ENCODE measurements at places on chromosomes 16 and 17.

- no peak for DNase-seq
These were observed 55.8 kb downstream of the MYH13 start for GRCh38 chr17:10316801-10317542.

GRCh38 chr17:50204431-50204830 lies 3.0 kb upstream of the COL1A1 start:
- no peak for DNase-seq

DNA sequence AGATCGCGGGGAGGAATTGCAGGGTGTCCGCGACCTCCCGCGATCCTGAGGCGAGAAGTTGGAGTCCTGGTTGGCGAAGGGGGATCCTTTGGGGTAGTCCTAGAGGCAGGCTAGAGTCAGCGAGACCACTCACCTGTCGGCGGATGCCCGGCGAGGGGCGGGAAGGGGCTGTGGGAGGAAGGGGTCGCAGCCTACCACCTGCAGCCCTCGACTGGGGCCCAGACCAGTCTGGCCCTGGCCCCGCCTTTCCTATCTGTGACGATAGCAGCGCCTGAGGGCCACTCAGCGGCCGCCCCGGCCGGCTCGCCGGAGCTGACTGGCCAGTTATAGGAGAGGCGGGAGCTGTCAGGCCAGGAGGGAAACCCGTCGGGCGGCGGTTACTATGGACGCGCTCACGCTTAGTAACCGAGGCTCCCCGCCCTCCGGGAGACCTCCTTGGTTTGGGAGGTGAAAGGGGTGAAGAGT lies at the start of gene TEKT3:
TSS of gene TEKT3 (minus strand) at position 213 of the 465 bp plus-strand sequence. CDS start 10,012 bp downstream, outside the sequence.
- no peak for DNase-seq

- peak; percentile 22 for DNase-seq
These were observed 65.2 kb upstream of the SMIM36 start for GRCh38 chr17:55576237-55576995.

GRCh38 chr17:33438139-33438538 lies 145.0 kb upstream of the ASIC2 start:
- DNase-seq: peak; percentile 37

- no peak for DNase-seq
These were observed 27.0 kb upstream of the CAPNS2 start for GRCh38 chr16:55539488-55539887.

- no peak for DNase-seq
These were observed 187.0 kb upstream of the RPL38 start for GRCh38 chr17:74016461-74016860.

- no peak for DNase-seq
These were observed 7.3 kb downstream of the NEUROD2 start for GRCh38 chr17:39600288-39600996.

DNA sequence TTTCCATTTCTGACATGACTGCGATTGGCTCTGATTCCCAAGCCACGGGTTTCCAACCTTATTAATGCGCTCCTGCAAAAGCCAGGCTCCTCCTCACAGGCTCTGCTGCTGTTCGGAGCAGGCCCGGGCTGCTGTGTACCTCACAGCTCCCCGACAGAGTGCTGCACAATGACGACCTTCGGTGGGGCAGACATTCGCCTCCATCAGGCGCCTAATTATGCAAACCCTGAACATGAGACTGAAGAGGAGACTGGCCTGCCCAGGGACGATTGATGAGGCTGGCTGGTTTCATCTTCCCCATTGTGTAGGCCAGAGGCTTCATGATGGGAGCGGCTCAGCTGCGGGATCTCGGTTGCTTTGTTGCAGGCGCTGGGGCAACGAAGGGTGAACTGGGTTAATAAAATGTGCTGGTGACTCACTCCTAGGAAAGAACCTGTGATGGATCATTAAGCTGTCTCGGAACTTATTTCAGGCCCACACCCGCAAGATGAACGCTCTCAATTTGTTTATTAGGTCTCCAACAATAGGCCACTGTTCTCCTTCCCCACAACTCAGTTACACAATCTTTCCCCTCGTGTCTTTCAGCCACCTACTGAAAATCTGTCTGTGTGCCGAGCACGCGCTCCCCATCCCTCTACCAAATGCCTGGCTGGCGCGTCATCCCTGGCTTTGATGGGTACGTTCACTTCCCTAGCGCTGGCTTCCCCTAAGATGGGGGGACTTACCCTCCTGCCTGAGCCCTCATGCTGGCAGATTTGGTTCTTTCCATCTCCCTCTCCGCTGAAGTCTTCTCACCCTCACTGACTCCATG lies 27.2 kb upstream of the TOB1 start:
- DNase-seq: peak; percentile 94

DNA sequence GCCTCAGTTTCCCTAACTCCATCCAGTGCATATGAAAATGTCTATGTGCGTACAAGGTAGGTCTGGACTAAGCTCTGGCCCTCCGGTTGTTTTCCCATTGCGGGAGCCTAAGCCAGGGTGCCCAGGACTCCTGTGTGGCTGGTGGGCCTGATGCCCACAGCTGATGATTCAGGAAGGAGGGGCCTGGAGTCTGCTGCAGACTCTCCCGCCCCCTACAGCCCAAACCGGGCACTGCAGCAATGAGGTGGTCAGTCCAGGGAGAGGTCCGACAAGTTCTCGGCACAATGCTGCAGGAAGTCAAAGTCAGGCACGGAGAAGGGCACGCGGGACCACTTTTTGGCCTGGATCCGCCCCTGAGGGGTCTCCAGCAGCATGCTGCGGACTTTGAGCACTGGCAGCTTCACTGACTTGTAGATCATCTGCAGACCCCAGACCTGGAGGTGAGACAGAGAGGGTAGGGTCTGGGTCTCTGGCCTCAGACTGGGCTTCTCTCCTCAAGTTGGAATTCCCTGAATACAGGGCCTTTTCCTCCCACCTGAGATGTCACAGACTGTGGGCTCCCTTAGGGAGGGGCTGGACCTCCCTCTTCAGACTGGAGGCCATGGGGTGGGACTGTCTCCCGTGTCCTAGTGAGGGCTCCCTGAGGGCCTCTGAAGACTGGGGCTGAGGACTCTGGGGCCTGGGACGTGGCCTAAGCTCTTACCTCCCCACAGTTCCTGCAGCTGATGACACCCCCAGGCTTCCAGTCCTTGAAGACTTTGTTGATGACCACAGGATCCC lies 3.4 kb upstream of the ZNF385C start:
- DNase-seq: no peak

DNA sequence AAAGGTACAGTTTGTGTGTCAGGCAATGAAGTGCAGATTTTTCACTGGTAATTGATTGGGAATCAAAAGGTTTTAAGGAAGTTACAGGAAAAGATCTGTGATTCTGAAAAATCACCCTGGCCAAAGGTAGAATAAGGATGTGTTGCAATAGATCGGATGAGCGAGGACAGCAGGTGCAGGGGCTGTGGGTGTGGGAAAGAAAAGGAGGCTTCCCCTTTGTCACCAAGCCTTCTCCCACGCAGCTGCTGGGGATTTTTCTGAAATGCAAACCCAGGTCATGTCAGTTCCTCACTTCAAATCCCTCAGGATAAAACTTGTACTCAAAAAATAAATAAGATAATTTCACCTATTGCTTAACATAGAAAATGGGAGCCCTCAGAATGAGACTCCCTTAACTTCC lies 47.9 kb upstream of the ARHGAP17 start:
- no peak for DNase-seq

DNA sequence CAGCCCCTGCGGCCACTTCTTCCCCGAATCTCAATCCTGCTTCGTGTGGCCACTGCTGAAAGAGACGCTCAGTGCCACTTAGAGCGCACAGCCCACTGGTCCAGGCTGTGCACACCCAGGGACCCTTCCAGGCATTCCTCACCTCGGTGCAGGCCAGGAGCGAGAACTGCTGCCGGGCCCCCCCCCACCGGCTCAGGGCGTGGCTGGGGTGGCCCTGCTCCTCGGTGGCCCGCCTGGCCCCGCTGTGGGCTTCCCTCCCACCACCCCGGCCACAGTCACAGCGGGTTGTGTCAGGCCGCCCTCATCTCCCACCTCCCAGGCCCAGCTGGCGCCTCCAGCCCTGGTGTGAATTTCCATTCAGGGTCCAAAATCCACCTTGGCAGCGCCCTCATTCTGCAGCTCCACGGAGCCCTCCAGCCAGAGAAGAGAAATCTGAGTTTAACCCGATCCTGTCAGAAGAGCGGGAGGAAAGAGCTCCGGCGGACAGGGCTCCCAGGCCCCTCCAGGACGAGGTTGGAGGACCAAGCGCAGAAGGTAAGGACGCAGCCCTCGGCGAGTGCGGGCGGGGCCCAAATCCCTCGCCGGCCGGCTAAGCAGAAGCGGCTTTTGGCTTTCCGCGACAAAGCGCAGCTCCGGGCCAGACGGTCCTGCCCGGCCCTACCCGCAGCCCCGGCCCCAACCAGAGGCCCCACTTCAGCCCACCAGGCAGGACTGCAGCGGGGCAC lies 12.0 kb downstream of the TBC1D16 start:
- no peak for DNase-seq

GRCh38 chr16:73089420-73089819 lies 41.5 kb upstream of the ZFHX3 start:
- DNase-seq: no peak

DNA sequence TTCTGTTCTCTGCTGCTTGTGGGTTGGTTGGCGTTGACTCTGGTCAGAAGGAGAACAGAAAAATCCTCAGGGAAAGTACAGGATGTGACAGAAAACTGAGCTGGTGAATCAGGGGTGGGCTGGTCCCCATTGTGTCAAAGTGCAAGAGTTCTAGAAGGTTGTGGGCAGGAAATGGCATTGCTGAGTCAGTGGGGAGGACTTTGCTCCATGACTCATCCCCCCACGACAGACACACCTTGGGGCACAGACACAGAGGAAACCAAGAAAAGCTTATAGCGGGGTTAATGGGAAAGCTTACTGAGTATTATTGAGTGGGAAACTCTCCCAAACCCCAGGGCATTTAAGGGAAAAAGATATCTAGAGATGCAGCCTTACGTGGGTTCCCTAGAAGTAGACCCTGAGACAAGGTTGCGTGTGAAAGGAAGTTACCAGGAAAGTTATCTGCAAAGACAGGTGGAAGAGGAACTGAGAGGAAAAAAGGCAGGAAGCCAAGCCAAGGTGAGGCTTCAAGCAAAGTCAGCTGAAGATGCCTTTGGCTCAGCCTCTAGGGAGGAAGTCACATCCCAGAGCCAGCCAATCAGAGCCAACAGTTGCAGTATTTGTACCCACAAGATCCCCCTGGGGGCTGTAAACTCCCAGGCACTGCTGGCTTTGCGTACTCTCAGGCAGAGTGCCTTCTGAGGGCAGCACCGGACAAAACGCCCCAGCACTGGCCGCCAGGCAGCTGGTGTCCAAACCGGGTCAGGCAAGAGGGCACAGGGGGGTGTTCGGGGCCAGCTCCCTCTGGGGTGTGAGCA lies 86.4 kb downstream of the FOXL1 start:
- peak; percentile 79 for DNase-seq

DNA sequence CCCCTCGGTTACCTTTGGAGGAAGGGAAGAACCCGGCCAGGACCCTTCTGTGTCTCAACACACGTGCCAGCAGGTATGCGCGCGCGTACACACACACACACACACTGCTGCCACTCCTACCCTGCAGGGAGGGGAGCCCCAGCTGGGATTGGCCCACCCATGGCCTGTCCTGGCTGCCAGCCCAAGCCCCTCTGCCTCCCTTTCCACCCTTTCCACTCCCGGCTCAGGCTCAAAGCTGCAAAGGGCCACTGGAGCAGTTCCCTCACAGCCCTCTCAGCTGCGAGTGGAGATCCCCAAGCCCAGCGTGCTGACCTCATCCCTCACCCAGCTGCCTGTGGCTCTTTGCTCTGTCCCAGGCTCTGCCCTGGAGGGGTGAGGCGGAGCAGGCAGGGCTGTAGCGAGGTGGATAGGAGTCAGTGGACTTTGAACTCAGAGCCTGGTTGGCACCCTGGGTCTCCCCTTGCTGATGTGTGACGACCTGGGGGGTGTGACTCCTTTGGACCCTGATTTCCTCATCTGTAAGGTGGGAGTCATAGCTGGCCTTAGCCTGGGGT lies 14.5 kb downstream of the KIF19 start:
- no peak for DNase-seq

DNA sequence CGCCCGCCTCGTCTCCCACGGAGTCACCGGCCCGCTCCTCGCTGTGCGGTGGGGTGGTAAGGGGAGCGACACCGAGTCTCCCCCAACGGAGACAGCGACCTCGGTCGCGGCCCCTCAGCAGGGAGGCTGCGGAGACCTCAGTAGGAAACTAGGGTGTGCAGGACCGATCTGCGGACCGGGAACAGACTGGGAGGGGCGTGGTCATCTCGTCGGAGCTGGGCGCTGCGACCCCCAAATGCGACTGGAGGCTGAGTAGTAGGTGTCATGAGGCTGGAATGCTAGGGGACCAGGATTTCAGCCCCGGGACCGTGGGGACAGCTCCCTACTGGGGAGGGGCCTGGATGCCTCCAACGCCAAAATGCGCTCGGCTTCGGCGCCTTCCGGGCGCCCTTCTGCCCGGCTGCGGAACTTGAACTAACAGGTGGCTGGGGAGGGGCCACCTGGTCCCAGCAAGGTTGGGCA lies 1.3 kb downstream of the CACNG4 start:
- DNase-seq: no peak

DNA sequence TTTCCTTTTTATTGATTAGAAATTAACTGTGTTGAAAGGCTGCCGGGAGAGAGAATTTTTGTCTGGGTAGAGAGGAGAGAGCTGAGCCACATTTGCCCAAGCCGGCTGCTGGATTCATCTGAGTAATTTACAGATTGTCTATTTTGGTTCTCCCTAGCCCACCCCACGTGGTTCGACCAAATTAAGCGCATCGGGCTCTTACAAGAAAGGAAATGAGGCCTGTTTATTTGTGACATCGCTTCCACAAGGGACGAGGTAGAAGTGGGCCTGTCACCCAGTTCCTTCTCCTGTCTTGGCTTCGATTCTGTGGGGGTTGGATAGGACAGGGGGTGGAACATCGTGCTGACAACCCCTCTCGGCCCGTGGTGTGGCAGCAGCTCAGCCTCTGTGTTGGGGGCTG lies 42.9 kb downstream of the SYT17 start:
- no peak for DNase-seq

GRCh38 chr17:56676810-56677209 lies 83.3 kb downstream of the NOG start:
- DNase-seq: no peak

- no peak for DNase-seq
These were observed 7.3 kb upstream of the TRPV2 start for GRCh38 chr17:16407911-16408588.

DNA sequence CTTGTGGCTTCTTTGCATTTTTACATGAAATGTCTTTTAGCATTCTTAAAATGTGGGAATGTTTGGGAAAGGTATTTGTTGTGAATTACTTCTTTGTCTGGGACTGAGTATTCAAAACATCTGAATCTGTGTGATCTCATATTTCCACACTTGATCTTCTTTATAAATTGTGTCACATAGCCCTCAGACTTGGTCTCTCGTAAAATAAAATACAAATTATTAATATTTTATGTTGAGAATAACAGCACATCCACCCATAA lies 81.9 kb downstream of the TUBD1 start:
- DNase-seq: no peak

Data from epithelial cell of prostate (primary cell).